Activated T-cell treated with anti-CD3 and anti-CD28 coated beads, Interleukin-2, amount 50 U/mL, for 72 hours (primary cell): ENCODE measurements at places on chromosomes 4 and X. TPM values are rescaled to one million over a fixed set of nuclear protein-coding genes. Genes with fewer than 3 reads are reported as not detected.

GRCh38 chr4:55568905-55569504 lies 22.3 kb upstream of the CLOCK start:
- DNase-seq, result no peak

DNA sequence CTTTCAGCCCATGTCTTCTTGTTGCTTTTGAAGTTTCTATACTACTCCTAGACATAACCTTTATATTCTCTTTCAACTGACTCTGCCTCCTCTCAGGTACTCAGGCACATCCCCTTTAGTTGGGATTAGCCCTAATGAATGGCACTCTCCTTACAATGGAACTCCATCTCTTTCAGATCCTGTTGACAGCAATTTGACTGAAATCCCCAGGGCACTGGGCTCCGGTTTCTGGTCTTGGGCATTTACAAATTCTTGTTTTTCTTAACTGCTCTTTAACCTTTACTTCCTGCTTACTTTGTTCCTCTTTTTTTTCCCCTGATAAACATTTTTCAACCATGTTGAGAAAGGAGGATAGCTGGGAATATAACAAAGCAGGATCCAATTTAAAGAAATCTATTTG lies 68.9 kb downstream of the ENOX2 start:
- DNase-seq, result no peak

- no peak for DNase-seq
These were observed 20.5 kb upstream of the WDR44 start for GRCh38 chrX:118325453-118325852.

GRCh38 chr4:143307531-143307930 lies 29.1 kb upstream of the GAB1 start:
- no peak for DNase-seq

GRCh38 chrX:64198036-64198435 lies 7.5 kb downstream of the AMER1 start:
- DNase-seq, result no peak

GRCh38 chr4:78625073-78625472 lies 73.5 kb downstream of the ANXA3 start:
- DNase-seq, result no peak

- no peak for DNase-seq
These were observed 97.5 kb upstream of the STX18 start for GRCh38 chr4:4639370-4639769.

GRCh38 chr4:1008840-1009541 lies 2.4 kb upstream of the FGFRL1 start:
- peak; percentile 42 for DNase-seq

GRCh38 chr4:8324640-8325239 lies 55.2 kb downstream of the HTRA3 start:
- no peak for DNase-seq

The CABS1 gene
- total RNA-seq, result not detected

The NSG1 gene
- 1.0 TPM for total RNA-seq

The SLC6A14 gene
- total RNA-seq, result not detected

The SPINK2 gene
- not detected for total RNA-seq

The PPEF2 gene
- total RNA-seq, result not detected
